ENCODE measurements at places on chromosomes 16 and 17. TPM values are rescaled to one million over a fixed set of nuclear protein-coding genes. Genes with fewer than 3 reads are reported as not detected.

The KRT40 gene
- not detected for total RNA-seq

The DPEP3 gene
- total RNA-seq, result not detected

The CRAMP1 gene
- 19.3 TPM for total RNA-seq

The DNASE1L2 gene
- 0.21 TPM for total RNA-seq

The KRTAP1-1 gene
- not detected for total RNA-seq

The TBC1D3E gene
- not detected for total RNA-seq

The ZNF768 gene
- 50.9 TPM for total RNA-seq

The CORO1A gene
- 10.8 TPM for total RNA-seq

The SULT1A2 gene
- 0.27 TPM for total RNA-seq

The TOM1L2 gene
- 17.7 TPM for total RNA-seq

The TRIM37 gene
- 27.0 TPM for total RNA-seq

The KRTAP4-1 gene
- not detected for total RNA-seq

The PRKCB gene
- 6.0 TPM for total RNA-seq

The KCNH4 gene
- not detected for total RNA-seq

The OR3A1 gene
- 0.14 TPM for total RNA-seq

The CSH1 gene
- total RNA-seq, result not detected

The PIPOX gene
- 0.34 TPM for total RNA-seq

The C17orf67 gene
- total RNA-seq, result 0.50 TPM

The SLC5A11 gene
- not detected for total RNA-seq

The AXIN2 gene
- total RNA-seq, result 1.8 TPM

The NUDT7 gene
- 2.0 TPM for total RNA-seq

The CCDC40 gene
- 4.8 TPM for total RNA-seq

The ARHGDIG gene
- 0.62 TPM for total RNA-seq

The CEMP1 gene
- not detected for total RNA-seq

The CTRL gene
- total RNA-seq, result 5.5 TPM

The BCL6B gene
- total RNA-seq, result 0.08 TPM

The WFDC1 gene
- total RNA-seq, result 0.29 TPM

The IKZF3 gene
- total RNA-seq, result 0.17 TPM

The RNF166 gene
- total RNA-seq, result 33.0 TPM

The RNF213 gene
- total RNA-seq, result 141 TPM

The CCL8 gene
- total RNA-seq, result not detected

The ITPRIPL2 gene
- 71.8 TPM for total RNA-seq

The FAM222B gene
- 37.7 TPM for total RNA-seq

The CNGB1 gene
- total RNA-seq, result not detected

The ADAP2 gene
- 9.7 TPM for total RNA-seq

The SMARCD2 gene
- 107 TPM for total RNA-seq

The BAHCC1 gene
- total RNA-seq, result 6.6 TPM

The GPR142 gene
- total RNA-seq, result not detected

The CCP110 gene
- 7.4 TPM for total RNA-seq

The GDPD1 gene
- 1.7 TPM for total RNA-seq

The TP53TG3F gene
- not detected for total RNA-seq

The SOX8 gene
- 1.3 TPM for total RNA-seq
